ENCODE measurements at places on chromosomes 1 and 21.

DNA sequence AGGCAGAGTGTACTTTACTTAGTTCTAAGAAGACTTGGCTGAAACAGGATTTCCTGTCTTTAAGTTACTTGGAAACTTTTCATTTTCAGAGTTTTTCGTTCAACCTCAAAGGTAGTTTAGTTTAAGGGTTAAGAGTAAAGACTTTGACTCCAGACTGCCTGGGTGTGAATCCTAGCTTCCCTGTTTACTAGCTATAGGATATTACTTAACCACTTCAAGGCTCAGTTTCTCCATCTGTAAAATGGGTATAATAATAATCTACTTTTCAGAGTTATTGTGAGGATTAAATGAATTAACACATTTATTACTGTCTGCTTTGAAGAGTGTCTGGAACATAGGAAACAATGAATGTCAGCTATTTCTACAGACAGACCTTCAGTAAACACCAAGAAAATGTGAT is 30.0 kb downstream of the ZNHIT6 start:
- DNase-seq, result no peak

DNA sequence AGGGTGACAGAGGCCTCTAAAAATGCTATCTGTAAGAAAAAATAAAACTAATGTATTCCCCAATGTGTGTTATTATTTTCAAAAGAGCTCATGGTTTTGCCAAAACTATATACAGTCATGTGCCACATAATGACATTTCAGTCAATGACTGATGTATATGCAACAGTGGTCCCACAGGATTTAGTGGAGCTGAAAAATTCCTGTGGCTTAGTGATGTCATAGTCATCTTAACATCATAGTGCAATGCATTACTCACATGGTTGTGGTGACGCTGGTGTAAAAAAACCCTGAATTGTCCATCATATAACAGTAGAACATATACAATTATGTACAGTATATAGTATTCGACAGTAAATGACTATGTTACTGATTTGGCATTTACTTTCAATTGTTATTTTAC is 172.4 kb downstream of the CACNA1E start:
- no peak for DNase-seq

DNA sequence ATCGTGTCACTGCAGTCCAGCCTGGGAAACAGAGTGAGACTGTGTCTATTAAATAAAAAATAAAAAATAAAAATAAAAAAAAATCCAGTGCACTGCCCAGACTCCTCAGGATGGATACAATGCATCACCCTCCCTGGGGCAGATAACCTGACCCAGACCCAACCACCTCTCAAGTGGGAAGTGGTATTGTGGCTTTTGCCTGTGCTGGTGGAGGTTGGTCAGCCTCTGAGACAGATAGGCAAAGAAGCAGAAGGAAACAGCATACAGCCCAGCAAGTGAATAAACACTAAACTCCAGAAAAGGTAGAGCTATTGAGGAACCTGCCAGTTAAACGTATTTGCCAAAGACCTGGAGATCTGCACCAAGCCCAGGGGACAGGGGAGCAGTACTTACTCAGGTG is 22.0 kb downstream of the HHIPL2 start:
- no peak for DNase-seq

GRCh38 chr1:109111386-109112055 is 2.4 kb upstream of the ELAPOR1 start:
- no peak for DNase-seq

GRCh38 chr1:33158366-33158765 is 23.5 kb downstream of the TRIM62 start:
- DNase-seq, result no peak

DNA sequence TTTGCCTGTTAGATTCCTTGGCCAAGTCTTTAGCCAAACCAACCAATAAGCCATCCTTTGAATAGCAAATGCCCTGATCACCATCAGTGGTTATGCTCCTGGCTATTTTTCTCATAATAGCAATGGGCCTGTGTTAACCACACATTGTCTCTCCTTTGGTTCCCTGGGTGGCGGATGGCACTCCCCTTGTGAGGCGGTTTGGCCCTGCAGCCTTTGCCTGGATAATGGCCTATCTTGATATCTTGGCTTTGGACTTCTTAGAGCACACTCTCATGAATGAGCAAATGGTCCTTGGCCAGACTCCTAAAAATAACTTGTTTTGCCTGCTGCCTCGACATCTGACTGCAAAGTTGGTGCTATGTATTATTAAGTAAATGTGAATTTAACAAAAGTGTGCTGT is 22.4 kb upstream of the ZBTB18 start:
- no peak for DNase-seq

DNA sequence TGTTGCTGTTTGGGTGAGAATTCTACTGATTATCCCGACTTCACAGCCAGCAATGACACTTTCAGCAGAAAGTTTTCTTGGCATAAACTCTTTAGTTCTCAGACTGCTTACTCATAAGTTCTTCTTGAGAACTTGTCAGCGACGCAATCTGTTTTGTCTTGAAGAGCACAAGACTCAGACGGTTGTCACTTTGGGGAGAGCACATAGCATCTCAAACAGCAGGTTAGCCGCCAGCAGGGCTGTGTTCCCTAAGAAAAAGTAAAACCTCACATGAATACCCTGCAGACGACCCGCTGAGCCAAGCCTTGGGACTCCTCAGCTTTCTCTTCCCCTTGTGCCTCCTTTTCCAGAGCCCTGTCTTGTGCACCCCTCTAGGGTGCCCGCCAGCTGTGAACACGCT is 11.4 kb downstream of the AGMAT start:
- DNase-seq, result no peak

DNA sequence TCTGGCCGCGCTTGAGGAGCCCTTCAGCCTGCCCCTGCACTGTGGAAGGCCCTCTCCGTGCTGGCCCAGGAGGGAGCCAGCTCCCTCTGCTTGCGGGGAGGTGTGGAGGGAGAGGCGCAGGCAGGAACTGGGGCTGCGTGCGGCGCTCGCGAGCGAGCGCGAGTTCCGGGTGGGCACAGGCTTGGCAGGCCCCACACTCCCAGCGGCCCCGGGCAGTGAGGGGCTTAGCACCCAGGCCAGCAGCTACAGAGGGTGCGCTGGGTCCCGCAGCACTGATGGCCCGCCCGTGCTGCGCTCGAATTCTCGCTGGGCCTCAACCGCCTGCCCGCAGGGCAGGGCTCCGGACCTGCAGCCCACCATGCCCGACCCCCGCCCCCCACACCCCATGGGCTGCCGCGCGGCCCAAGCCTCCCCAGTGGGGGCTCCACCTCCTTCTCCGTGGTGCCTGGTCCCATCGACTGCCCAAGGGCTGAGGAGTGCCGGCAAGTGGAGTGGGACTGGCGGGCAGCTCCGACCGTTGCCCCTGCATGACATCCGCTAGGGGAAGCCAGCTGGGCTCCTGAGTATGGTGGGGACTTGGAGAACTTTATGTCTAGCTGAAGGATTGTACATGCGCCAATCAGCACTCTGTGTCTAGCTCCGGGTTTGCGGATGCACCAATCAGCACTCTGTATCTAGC is 46.0 kb downstream of the COL24A1 start:
- DNase-seq, result no peak

- no peak for DNase-seq
These were observed 8.8 kb upstream of the PLXNA2 start for GRCh38 chr1:208252836-208253576.

DNA sequence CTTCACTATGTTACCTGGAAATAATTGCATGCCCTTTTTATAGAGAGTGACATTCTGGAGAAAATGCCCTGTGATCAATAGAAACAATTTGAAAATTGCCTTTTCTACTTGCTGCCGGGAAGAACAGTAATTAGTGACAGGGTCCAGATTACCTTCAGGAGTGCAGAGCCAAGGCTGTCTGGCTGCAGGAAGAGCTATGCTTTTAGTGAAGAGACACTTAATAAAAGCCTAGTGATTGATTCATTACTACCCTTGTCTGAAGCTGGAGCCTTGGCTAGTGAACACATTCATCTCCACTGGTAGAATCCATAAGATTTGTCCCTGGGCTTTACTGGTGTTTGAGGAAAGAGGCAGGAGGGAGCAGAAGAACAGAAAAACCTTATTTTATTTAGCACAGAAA is 12.9 kb upstream of the DNASE2B start:
- DNase-seq, result no peak

DNA sequence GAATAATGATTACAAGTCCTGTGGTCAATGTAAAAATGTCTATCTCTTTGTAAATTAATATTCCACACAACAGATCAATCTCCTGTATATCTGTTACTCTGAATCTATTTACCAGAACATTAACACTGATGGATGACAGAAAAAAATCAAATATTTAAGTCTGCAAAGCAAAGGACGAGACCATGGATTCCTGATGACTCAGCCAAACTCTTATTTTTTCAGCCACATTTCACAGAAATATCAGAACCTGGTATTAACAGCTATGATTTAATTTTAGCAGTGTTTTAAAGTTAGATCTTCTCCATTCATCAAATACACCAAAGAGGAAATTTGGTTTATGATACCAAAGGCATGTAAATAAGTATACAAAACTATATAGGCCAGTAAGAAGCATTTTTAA is 46.1 kb downstream of the FAF1 start:
- no peak for DNase-seq
